Fibroblast of skin of left biceps (primary cell): ENCODE measurements at places on chromosomes 4 and X.

DNA sequence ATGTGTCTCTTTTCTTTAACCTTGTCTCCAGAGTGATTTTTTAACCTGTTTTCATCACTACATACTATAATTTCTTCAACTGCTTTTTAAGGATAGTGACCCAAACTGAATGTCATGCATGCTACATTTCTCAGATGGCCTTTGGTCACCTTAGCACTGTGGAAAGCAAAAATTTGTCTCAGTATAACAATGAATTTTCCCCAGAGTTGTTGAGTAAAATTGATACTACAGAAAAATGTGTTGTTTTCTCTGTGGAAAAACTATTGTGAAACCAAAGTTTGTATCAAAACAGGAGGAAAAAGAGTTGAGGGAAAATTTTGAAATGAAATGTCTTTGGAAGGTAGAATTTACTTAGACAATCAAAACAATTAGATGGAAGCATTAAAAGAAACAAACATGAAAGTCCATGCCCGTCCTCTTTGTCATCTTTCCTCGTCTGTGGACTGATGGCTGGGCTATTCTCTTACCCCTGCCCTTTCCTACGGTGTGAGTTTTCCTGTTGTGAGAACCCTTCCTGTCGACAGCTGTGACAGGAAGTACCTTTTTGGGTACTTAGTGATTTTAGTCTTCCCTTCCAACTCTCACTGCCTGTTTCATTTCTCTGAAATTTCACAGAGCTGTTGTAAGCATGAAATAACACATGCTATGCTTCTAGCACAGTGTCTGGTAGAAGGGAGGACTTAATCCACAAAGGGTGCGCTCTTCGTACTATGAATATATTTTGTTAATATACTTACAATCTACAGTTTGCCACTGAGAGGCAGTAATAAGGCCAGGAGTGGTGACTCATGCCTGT is 50.8 kb downstream of the LRP2BP start:
- DNase-seq = no peak

GRCh38 chr4:133623847-133624246 is 474.8 kb downstream of the PCDH10 start:
- DNase-seq = no peak

- DNase-seq = no peak
Measured at GRCh38 chr4:73675623-73676022, 55.4 kb upstream of the RASSF6 start.

GRCh38 chrX:7996851-7997250 is 69.6 kb upstream of the PNPLA4 start:
- DNase-seq = no peak

- no peak for DNase-seq
Measured at GRCh38 chrX:134365904-134366303, 94.1 kb upstream of the HPRT1 start.

- no peak for DNase-seq
Measured at GRCh38 chr4:121076416-121076815, 4.1 kb upstream of the NDNF start.

- no peak for DNase-seq
Measured at GRCh38 chrX:103386332-103386731, 10.0 kb downstream of the BEX3 start.

- DNase-seq = peak; percentile 3
Measured at GRCh38 chr4:8439914-8440491, 520 bp downstream of the ACOX3 start.

- DNase-seq = no peak
Measured at GRCh38 chr4:103054030-103054429, 22.5 kb downstream of the SLC9B2 start.

DNA sequence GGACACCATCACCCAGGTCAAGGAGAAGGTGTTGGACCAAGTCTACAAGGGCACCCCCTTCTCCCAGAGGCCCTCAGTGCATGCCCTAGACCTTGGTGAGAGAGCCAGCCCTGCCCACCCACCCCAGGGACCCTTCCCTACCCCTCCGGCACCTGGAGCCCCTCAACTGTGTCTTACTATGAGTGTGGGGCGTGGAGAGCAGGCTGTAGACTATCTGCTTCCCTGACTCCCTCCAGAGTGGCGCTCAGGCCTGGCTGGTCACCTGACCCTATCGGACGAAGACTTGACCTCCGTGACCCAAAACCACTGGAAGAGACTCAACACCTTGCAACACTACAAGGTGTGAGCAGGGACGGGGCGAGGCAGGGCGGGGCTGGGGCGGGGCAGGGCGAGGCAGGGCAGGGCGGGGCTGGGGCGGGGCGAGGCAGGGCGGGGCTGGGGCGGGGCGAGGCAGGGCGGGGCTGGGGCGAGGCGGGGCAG is 4.7 kb upstream of the SRPK3 start:
- no peak for DNase-seq

DNA sequence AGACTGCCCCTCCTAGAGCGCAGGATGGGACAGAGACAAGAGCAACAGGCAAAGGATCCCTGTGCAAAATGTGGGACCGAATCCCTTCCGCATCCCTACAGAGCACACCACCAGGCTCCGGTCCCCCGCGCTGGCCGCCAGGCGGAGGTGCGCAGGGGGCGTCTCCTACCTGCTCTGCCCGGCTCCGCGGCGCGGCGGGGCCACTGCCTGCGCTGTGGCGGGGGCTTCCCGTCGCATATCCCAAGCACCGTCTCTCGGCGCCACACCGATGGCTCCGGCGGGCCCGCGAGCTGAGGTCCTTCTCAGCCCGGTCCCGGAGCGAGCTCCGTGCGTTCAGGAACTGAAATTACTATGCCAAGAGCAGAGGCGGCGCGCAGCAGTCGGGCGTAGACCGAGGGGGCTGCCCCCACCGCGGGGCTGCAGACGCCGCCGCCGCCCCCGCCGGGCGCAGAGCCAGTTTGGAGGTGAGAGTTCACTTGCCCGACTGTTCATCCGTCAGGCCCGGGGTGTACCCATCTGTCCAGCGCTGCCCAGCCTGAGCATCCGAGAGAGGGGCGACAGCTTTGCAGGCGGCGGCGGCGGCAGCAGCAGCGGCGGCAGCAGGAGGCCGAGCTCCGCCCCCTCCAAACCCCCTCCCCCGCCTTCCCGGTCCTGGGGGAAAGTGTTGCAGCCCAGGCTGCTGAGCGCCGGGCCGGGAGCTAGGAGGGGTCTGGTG is at the start of gene GPRIN3:
Gene GPRIN3 (minus strand): TSS at position 355 of the 715 bp plus-strand sequence. CDS start 57,690 bp downstream, outside the sequence.
- DNase-seq = no peak

DNA sequence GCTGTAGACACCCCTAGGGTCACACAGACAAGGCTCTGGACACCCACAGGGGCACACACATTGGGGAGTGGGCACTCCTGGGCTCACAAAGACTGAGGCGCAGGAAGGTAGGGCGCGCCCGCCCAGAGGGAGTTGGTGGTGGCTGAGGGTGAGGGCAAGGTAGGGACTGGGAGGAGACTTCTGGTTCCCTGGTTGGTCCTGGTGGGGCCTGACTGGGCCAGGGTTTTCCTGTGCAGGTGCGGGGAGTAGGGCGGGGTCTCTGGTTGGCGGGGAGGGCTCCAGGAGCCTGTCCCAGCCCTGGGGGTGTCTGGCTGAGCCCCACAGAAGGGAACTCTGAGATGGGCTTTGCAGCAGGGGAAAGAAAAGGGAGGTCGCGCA is 6.7 kb upstream of the WAS start:
- no peak for DNase-seq

DNA sequence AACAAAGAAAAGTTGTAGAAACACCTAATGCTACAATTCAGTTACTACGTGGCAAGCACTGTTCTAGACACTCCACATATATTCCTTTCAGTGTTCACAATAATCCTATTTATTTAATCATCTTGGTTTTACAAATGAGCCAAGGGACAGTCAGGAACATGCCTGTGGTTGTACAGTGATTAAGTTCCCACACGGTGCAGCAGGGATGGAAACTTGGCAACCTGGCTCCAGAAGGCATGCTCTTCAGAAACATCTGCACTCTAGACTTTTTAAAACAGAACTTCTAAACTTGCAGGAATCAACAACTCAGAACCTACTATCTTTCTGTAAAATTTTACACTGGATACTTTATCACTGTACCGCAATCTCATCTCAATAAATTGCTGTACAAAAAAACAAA is 32.1 kb downstream of the TAPT1 start:
- DNase-seq = no peak

GRCh38 chr4:20687864-20688263 is 12.4 kb upstream of the PACRGL start:
- DNase-seq = peak; percentile 54

DNA sequence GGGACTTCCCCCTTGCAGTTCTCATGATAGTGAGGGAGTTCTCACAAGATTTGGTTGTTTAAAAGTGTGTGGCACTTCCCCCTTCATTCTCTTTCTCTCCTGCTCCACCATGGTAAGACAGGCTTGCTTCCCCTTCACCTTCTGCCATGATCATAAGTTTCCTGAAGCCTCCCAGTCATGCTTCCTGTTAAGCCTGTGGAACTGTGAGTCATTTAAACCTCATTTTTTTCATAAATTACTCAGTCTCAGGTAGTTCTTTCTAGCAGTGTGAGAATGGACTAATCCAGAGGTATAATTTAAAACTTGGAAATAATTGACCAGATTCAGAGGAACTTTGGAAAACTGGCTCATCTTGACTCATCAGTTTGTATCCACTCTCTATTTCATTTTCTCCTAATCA is 129.0 kb downstream of the TMEM47 start:
- DNase-seq = no peak

DNA sequence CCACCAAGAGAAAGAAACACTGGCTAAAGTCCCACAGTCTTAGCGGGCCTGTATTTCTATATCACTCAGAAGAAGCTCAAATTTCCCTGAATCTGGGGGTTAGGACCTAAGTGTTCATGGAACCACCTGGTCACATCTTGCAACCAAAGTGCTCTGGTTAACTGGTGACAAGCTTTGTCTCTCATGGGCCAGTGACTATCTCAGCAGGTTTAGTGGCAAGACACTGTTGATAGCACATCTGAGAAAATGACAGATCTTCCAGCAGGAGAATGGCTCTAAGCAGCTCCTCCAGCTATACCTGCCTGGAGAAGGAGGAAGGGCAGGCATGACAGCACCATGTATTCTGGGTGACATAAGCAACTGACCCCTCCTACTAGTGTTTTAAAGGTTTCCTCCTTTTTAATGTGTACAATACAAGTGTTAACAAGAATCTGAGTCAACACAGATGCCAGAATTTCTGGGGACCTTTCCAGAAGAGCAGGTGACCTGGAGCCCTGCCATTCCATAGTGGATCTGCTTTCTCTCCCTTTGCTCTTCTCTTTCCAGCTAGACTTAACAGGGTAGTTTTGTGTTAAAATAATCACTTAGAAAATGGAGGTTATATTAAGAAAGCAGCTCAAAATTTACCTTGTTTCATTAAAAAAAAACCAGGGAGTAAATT is 17.3 kb upstream of the QRFPR start:
- no peak for DNase-seq

GRCh38 chrX:130887376-130887775 is 15.6 kb downstream of the ENOX2 start:
- no peak for DNase-seq

DNA sequence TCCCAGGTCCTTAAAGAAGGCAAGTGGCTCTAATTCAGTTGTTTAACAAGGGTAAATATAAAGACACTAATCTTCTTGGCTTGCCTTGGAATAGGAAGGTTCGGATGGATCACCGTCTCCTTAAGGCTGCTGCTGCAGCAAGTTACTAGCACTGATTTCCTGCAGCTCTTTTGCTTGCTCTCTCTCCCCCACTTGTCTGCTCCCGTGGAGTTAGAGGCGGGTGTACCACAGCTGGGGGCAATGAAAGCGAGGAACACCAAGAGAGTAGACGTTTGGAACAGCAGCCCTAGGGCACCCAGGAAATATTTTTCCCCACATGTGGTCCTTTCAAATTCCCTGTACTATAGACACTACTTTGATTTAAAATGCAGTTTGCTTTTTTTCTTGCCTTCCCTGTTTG is 202.2 kb downstream of the SH2D1A start:
- no peak for DNase-seq

DNA sequence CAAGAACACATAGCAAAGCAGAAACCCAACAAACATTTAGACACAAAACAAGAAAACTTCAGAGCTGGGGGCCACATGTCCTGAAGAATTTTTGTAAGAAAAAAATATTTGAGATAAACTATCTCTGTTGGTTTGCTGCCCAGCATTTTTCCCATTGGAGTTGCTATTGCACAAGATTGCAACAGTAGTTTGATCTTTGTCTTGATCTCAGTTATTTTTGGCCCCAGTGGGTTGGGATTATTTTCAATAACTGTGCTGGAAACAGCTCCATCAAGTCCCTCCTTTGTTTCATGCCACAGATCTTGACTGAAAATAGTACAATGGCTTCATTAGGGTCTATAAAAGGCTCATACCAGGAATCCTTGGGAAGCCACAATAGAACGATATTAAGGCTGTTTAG is 103.8 kb upstream of the RAI2 start:
- no peak for DNase-seq

GRCh38 chr4:17027495-17027894 is 129.1 kb upstream of the LDB2 start:
- peak; percentile 97 for DNase-seq

GRCh38 chr4:128232719-128233118 is 54.9 kb downstream of the PGRMC2 start:
- no peak for DNase-seq

DNA sequence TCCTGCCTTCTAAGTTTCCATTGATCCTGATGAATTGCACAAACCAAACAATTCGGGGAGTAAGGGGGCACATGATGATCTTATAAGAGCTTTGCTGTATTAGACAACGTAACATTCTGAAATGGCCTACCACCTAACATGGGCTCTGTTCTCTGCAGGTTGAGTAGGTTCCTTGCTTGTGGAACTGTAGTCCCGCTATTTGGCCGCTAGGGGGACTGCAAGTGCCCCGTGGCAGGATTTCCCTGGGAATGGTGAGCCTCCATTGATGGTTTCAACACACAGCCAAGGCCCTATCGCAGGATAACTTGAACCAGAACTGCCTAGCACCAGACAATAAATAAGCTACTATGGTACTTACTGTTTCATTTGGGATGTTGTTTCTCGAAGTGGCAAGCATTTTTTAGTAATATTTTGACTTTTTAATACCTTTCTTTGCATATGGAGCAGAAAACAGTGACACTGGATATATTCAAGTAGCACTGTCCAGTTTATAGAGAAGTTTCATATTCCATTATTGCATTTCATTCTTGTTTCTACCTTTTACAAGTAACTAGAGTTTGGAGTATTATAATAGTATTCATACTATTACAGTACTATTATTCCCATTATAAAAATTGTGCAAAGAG is 11.9 kb downstream of the AR start:
- no peak for DNase-seq

DNA sequence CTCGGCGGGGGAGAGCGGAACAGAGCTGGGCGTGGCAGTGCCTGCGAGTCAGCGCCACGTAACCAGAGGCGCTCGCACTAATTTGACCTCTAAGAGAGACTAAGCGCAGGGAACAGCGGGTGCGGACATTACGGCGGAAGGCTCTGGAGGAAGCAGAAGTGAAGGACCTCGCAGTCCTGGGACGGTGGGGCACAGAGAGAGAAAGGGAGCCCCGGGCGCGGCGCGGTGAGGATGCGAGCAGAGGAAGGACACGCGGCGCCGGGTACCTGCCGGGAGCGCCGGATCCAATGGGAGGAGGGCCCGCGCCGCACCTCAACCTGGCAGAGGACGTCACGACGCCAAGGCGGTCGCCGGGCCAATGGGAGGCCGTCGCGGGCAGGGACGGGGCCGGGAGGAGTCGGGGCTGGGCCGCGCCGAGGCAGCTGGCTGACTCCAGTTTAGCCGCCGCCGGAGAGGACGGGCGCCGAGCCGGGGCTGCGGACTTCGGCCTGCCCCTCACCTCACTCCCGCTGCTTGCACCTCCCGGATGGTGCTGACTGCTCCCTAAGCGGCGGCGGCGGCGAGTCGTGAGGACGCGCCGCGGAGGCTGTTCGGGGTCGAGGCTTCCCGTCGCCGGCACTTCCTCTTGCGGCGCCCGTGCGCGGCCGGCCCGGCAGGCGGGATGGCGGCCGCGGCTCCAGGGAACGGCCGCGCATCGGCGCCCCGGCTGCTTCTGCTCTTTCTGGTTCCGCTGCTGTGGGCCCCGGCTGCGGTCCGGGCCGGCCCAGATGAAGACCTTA is at the start of gene TMEM165:
Gene TMEM165 (plus strand): TSS at position 429 of the 779 bp plus-strand sequence. CDS start 233 bp downstream, at position 662.
- DNase-seq = peak; percentile 46
